ENCODE measurements at places on chromosomes 2 and 18.

GRCh38 chr2:85790499-85791188 lies 36.9 kb downstream of the ATOH8 start:
- no peak for DNase-seq

- peak; percentile 46 for DNase-seq
Observed at GRCh38 chr2:43169099-43169945, 57.1 kb downstream of the ZFP36L2 start.

DNA sequence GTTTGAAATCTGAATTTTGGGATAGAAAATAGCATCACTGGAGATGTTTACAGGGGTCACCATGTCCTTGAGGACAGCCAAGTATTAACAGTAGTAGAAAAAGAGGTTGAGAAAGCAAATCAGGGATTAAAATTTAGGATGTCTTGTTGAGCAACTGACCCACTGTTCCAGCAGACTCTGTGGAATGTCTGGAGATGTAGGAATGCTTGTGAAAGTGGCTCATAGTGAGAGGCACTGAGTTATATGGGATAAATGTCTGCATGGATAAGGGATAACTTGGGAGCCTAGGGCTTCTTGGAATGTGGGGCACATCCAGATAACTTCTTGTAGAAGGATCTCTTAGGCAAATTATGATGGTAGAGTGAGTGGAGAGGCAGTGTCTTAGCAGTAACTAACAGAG lies 495.0 kb downstream of the TMX3 start:
- DNase-seq = no peak

DNA sequence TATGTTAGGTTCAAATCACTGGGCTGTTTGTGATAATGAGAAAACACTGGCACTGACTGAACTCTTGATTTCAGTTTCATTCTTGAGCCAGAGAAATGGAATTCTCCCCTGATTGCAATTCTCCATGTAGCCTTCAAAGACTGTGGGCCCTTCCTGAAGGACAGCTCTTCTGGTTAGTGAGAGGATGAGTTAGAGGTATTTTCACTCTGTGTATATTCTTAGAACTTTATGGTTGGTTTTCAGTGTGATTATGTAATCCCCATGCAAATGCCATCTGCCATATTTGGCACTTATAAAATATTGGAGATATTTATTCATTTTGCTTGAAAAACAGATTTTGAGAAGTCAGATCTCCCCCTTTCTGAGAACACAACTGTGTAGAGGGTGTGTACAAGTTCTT lies 323.7 kb downstream of the SLC4A3 start:
- no peak for DNase-seq

DNA sequence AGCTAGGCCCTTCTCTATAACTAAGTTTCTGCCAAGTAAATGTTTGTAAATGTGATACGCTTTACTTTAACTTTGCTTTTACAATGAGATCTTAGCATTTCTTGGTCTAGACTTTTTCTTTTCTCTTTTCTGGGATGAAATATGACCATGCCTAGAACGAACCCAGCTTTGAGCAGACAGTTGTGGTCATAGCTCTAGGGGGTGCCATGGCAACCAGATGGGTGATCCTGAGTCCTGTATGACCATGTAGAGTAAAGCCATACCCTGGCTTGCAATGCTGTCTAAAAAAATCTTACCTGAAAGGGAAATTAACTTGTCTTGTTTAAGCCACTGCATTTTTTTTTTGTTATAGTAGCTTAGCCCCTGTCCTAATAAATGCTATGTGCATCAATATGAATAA lies 956.3 kb downstream of the SLC4A3 start:
- DNase-seq = no peak

DNA sequence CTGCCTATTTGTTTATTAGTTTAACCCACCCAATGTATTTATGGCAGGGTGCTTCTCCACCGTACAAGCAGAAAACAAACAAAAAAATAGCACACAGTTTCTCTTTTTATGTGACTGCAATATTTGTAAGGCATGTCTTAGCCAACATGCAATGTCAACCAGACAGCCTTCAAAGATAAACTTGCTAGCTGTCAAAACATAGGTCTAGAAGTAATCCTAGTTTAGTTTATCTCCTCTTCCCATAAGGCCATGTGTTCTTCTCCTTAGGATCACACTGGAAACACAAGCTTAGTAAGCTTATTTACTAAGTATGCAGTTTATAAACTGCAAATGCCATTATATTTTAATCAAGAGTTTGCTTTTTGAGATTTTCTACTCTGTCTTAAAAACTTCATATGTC lies 75.6 kb downstream of the LDAH start:
- no peak for DNase-seq

GRCh38 chr2:224561234-224562005 lies 23.7 kb downstream of the CUL3 start:
- no peak for DNase-seq

- no peak for DNase-seq
Observed at GRCh38 chr2:69918401-69918800, 3.5 kb downstream of the MXD1 start.

DNA sequence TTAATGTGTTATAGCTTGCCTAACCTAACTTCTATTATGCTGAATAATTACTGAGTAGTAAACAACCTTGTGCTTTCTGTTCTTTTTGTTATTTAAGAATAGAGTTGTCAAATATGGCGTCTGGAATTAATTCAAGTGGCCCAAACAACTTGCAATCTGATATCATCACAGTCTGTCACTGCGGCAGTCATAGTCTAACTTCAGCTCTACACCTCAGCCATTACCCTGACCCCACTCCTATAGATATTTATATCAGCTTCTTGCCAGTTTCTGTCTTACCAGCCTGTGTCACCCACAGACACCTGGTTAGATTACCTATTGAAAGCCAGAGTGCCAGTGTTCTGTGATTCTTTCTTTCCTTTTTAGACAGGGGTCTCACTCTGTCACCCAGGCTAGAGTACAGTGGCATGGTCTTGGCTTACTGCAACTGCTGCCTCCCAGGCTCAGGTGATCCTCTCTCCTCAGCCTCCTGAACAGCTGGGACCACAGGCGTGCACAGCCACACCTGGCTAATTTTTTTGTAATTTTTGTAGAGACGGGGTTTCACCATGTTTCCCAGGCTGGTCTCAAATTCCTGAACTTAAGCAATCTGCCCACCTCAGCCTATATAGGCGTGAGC lies 14.1 kb upstream of the KLHL41 start:
- no peak for DNase-seq

DNA sequence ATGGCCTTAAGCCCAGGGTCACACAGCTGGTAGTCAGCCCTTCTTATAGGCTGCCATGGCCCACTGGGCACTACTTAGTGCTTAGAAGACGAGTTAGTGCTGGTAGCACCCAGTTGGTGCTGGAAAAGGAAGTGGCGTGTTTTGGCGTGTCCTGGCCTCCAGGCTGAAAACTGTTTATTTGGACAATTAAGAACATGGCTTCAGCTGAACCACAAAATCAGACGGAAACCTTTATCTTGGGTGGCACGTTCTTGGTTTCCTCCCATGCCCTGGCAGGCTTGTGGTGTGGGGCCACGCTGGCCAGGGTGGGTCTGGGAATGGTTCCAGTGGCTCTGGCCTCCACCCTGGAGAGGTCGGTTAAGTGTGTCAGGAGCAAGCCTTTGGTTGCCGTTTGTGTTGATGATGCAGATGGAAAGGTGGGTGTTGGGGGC lies 141.5 kb upstream of the HAAO start:
- DNase-seq = no peak

- no peak for DNase-seq
Observed at GRCh38 chr2:200471928-200472645, 37.8 kb downstream of the KCTD18 start.

DNA sequence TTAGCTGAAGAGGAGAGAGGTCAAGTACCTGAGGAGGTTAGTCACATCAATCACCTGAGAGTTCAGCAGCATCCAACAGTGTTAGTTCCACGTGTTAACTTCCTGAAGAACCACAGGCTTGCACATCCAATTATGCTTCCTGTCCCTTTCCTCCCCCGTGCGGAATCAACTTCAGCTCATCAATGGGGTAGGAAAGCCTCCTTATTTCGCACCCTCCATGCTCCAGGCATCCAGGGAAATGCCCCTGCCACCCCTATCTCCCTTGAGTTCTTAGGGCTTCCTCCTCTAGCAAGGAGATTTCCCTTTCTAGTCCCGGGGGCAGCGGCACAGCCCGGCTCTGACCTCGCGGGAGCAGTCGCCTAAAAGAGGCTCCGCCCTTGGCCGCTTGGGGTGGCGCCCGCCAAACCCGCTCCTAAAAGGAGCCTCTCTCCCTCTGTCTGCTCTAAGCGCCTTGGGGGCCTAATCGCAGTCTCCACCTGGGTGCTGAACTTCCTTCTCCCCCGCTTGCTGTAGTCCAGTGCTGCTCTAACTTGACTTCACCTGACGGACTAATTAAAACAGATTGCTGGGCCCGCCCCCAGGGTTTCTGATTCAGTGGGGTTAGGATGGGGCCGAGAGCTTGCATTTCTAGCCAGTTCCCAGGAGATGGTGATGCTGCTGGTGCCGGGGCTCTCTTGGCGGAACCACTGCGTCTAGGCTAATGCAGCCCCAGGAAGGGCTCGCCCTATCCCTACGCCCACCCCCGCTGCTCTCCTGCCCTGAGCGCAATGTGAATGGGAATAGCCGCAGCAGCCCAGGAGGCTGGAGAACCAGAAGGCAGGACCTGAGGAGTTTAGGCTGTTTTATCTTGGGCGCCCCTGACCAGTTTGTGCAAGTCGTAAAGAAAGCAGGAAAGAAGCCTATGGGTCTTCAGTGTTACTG lies 3.4 kb upstream of the TET3 start:
- DNase-seq = no peak

DNA sequence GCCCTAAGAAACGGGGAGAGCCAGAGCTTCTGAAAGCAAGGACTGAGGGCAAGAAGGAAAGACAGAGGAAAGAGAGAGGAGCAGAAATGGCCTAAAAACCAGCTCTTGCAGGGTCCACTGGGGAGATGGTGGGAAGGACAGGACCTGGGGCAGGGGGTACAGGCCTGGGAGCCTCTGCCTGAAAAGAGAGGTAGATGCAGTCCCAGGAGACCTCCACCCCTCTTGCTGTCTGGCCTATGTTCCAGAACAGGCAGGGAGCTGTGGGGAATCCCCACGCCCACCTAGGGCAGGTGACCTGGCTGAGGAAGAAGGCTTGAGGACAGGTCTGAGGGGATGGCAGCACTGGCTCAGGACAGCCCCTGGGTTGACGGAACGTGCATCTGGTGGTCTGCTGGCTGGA lies 4.6 kb downstream of the CAPN13 start:
- no peak for DNase-seq

DNA sequence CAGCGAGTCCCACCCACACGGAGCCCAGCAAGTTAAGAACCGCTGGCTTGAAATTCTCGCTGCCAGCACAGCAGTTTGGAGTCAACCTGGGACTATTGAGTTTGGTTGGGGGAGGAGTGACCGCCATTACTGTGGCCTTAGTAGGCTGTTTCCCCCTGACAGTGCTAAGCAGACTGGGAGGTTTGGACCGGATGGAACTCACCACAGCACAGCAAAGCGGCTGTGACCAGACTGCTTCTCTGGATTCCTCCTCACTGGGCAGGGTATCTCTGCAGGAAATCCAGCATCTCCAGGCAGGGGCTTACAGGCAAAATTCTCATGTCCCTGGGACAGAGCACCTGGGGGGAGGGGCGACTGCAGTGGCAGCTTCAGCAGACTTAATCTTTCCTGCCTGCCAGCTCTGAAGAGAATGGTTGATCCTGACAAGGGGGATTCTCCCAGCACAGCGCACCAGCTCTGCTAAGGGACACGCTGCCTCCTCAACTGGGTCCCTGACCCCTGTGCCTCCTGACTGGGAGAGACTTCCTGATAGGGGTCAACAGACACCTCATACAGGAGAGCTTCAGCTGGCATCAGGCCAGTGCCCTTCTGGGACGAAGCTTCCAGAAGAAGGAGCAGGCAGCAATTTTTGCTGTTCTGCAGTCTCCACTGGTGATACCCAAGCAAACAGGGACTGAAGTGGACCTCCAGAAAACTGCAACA lies 425.4 kb downstream of the NYAP2 start:
- no peak for DNase-seq

DNA sequence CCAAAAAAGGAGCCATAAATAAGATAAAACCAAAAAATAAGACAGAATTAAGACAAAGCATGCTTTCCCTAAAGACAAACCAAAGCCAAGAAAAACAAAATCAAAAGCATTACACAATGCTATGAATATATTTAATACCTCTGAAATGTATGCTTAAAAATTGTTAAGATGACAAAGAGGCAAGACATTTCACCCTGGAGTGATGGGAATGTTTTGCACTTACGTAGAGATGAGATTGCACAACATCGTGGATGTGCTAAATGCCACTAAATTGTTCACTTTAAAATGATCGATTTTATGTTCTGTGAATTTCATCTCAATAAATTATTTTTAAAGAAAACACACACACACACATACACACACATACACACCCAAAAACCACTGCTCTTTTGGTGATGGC lies 386.6 kb upstream of the KLHL29 start:
- DNase-seq = no peak

DNA sequence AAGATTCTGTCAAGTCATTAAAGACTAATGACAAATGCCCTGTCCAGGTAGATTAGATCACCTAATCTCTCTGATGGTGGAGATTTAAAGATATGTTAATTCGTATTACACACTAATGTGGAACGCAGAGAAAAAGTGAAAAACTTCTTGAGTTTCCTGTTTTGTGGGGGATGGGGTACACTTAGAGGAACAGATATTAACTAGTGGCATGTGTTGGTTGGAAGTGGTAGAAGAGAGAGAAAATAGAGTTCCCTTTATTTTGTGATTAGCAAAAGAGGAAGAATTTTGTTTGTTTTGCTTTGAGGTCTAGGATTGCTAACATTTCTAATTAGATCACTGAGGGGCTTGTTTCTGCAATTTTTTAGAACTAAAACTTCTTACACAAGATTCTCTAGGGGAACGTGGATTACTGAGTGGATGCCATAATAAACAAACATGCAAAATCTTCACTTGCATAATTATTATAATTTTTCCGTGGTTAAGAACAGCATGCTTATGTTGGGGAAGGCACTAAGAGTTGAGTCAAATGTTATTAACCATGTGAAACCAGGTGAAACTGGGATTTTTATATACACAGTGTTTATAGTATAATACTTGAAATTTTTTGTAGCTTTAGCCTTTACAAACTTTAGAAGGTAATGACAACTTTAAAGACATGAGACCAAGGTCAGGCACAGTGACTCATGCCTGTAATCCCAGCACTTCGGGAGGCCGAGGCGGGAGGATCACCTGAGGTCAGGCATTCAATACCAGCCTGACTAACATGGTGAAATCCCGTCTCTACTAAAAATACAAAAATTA lies 97.4 kb upstream of the STK17B start:
- no peak for DNase-seq

- DNase-seq = no peak
Observed at GRCh38 chr2:111938392-111938791, 40.0 kb downstream of the MERTK start.

DNA sequence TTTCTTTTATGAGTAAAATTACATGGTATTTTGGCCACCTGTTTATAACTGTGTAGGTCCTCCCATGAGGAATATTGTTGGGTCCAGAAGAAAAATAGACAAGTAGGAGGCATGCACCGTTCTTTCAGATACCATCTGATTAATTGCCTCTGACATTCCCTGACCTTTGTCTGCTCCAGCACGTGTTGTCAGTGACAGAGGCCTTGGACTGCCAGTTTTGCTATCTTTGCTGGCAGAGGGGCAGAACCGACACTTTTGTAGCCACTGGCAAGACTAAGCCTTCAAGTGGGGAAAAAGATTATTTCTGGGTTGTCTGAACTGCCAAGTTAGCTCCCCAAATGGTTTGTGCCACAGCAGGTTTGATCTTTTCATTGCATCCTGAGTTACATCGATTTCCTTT lies 276.9 kb downstream of the CAMKMT start:
- no peak for DNase-seq

- no peak for DNase-seq
Observed at GRCh38 chr18:5604778-5605177, 61.0 kb upstream of the EPB41L3 start.
